ENCODE measurements at places on chromosomes 7 and 10.

- no peak for DNase-seq
Observed at GRCh38 chr7:22821702-22822485, 755 bp downstream of the TOMM7 start.

GRCh38 chr7:21345361-21345760 lies 82.5 kb upstream of the SP4 start:
- no peak for DNase-seq

DNA sequence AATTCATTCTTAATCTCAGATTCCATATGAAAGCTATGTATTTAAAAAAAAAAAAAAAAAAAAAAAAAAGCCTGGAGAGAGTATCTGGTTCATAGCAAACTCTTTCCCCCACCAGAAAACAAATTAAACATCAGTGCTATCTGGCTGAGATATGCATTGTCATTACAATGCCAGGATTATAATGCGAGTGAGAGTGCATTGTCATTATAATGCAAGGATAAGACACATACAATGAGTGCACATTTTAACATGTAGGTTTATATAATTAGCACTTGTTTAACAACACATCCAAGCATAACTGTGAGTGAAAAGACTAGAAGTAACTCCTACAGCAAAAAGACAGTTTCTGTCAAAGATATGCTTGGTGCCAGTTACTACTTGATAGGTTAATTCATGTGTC lies 48.1 kb downstream of the ITPRID1 start:
- no peak for DNase-seq

DNA sequence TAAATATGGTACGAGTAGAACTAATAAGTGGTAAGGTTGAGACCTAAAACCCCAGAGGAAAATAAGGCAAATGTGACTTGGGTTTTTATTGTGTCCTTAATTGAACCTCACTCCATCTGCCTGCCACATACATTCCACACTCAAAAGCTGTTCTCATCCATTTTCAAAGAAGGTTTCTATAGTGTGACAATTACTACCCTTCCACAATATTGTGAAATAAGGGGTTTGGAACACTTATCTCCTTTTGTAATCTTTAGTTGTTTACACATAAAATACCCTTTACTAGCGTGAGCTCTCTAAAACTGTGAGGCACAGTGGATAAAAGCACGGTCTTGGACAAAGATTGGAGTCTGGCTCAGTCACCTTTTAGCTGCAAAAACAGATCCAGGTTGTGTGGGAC lies 166.6 kb downstream of the THSD7A start:
- DNase-seq: no peak

- DNase-seq: no peak
Observed at GRCh38 chr10:11297136-11297535, 279.5 kb downstream of the CELF2 start.

GRCh38 chr10:80131499-80131901 lies 1.0 kb upstream of the PLAC9 start:
- peak; percentile 26 for DNase-seq

DNA sequence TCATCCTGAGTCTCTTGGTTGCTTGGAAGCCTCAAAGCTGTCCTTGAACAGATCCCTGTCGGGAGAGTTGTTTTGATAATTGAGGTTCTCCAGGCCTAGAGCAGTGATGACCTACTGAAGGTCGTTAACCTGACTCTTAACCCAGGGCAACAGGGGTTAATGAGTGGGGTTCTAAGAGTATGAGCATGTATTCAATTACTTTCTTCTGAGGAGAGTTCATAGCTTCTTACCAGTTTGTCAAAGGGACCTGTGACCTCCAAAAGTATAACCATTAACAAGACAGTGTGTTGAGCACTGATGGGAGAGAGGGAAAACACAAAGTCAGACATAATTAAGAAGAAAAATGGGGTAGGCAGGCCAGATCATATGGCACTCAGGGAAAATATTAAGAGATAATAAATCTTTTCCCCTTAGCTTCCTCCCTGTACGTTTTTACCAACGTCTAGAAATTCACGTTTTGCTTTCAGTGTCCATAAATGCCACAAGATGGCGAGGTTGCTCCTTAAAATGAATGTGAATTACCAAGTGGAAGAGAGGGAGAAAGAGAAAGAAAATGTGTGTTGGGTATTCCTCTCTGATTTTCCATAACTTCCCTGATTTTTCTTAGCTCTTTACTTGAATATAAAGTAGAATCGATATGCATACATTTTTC lies 97.6 kb downstream of the SUGCT start:
- peak; percentile 79 for DNase-seq

DNA sequence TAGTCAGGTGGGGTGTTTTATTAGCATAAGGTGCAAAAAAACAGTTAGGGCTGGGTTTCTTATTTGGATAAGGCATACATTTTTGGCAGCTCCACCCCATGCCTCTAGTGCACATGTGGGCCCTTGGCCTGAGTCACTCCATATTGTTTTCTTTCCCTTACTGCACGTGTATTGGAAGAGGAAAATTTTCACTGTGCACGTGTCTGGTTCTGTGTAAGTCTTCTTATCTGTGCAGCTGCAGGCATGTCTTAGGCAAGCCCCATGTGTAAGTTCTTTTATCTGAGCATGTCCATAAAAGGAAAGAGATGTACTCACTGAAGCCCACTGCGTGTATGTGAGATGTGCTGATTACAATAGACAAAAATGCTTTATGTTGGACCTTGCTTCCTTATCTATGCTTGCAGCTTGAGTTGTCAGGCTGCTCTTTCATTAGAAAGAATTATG lies 540.3 kb upstream of the IGFBP3 start:
- peak; percentile 61 for DNase-seq

DNA sequence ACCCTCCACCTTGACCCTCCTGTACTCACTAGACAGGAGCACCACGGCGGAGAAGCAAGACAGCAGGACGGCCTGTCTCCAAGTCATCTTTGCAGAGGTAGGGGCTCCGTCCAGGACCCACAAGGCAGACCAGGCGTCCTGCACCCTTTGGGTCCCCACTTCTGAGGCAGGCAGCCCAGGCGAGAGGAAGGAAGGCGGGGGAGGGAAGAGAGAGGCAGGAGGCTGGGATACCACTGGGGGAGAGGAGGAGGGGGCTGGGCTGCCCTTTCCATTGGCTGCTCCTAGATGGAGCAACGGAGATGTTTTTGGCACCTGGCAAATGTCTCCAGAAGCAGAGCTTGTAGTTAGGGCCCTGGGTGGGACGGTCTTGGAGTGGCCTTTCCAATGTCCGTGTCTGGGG lies at the start of gene UCMA:
Gene UCMA (minus strand): TSS at position 203 of the 400 bp plus-strand sequence. CDS start 116 bp downstream, at position 87.
- no peak for DNase-seq

DNA sequence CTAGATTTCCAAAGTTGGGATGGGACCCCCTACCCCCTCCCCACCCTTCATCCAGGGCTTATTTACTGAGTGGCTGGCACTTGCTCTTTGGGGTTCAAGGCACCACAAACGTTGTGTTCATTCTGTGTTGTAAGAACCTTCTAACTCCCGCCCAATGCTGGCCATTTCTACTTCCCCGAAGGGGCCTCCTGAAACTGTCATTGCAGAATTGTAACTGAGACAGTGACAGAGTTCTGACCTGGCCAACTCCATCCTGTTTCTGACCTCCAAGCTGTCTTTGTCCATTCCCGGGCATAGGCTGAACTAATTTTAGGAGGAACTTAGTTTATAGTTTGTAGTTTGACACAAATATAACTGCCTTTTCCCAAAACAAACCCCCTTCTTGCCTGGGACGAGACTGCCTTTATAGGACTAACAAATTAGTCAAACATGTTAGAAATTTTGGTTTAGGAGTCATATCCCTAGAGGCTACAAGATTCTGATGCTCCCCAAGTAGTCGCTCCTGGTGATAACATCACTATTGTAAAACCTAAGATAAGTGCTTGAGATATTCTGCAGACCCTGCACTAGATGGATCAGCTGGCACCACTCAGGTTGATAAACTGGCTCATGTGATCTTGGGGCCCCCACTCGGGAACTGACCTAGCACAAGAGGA lies 34.8 kb upstream of the ZMIZ2 start:
- no peak for DNase-seq

DNA sequence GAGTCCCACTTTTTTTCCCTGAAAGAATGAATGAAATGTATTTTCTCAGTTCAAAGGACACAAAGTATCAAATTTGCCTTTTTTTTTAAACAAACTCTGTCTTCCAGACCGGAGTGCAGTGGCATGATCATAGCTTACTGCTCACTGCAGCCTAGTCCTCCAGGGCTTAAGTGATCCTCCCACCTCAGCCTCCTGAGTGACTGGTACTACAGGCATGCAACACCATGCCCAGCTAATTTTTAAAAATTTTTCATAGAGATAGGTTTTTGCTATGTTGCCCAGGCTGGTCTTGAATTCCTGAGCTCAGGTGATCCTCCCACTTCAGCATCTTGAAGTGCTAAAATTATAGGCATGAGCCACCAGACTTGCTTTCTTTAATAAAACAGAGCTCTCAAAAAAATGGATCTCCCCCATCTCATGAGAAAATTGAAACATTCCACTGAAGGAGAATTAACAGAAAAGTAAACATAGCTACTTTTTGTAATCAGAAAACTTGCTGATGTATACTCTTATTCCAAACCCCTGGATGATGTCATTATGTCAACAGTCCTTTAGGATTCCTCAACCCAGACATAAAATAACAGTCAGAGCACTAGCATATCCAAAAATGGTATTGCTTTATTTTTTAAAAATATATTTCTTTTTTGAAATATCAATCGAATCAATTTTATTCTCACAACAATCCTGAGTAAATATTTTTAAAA lies 12.3 kb upstream of the TRDMT1 start:
- peak; percentile 67 for DNase-seq

DNA sequence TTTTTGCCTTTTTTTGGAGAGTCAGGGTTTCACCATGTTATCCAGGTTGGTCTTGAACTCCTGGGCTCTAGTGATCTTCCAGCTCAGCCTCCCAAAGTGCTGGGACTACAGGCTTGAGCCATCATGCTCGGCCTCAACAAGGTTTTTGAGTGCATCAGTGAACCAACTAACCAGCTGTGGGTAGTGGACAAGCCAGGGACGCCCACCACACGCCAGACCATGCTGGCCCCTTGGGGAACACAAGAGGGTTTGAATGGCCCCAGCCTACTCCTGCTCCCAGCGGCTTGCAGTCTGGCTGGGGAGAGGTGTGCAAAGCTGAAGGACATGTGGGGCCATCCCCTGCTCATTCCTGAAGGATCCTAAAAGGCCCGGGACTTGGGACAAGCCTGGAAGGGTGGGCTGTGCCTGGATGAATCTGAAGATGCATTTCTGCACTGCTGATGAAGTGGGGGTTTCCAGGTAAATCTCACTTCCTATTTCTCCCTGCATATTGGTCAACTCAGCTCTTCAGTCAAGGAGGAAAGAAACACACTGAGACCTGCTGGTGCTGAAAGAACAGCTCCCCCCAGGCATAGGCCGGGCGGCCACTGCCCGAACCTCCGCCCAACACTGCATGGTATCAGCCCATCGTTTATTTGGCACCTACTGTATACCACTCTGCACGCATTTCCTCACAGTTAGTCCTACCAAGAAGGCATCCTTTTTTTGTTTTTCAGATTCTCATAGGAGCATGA lies 6.9 kb downstream of the MMD2 start:
- peak; percentile 3 for DNase-seq

GRCh38 chr7:42283553-42283952 lies 46.5 kb upstream of the GLI3 start:
- DNase-seq: no peak
